Fibroblast of the aortic adventitia (primary cell): ENCODE measurements at places on chromosomes 1 and 21. TPM values are rescaled to one million over a fixed set of nuclear protein-coding genes. Genes with fewer than 3 reads are reported as not detected.

- DNase-seq, result no peak
These were observed 8.2 kb downstream of the SSX2IP start for GRCh38 chr1:84682047-84682446.

DNA sequence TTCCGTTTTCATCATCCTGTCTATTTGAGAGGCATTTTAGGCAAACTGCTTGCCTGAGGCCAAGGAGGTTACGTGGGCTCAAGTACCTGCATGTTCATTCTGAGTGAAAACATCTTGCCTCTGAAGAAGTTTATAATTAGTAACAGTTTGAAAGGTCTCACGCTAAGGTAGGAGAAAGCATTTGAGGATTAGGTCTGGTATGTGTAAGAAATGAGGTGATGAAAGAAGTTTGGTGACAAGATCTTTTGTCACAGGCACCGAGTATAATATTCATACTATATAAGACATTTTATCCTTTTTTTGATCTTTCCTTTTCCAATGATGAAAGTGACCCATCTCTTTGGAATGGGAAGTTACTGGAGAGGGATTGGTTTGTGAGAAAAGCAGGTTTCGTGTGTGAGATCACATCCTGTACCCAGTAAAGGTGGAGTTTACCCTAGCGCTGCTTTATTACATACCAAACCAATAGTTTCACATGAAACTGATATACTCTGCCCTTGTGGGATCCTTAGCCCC is 98.7 kb upstream of the PDC start:
- peak; percentile 11 for DNase-seq

- no peak for DNase-seq
These were observed 119.6 kb downstream of the IER5 start for GRCh38 chr1:181208083-181208482.

DNA sequence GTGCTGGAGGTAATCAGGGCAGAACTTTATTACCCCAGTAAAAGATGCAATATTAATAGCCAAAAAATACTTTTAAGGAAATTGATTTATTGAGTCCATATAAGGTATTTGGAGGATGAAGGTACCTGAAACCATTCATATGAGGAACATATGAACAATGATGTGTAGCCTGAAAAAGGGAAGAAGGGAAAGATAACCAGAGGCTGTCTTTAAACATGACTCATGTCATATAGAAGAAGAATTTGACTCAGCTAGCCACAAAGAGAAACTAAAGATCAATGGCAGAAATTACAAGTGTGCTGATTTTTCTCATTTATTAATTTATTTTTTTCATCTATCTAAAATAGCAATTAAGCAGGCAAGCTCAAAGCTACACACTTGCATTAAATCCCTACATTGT is 136.2 kb upstream of the DUSP10 start:
- no peak for DNase-seq

DNA sequence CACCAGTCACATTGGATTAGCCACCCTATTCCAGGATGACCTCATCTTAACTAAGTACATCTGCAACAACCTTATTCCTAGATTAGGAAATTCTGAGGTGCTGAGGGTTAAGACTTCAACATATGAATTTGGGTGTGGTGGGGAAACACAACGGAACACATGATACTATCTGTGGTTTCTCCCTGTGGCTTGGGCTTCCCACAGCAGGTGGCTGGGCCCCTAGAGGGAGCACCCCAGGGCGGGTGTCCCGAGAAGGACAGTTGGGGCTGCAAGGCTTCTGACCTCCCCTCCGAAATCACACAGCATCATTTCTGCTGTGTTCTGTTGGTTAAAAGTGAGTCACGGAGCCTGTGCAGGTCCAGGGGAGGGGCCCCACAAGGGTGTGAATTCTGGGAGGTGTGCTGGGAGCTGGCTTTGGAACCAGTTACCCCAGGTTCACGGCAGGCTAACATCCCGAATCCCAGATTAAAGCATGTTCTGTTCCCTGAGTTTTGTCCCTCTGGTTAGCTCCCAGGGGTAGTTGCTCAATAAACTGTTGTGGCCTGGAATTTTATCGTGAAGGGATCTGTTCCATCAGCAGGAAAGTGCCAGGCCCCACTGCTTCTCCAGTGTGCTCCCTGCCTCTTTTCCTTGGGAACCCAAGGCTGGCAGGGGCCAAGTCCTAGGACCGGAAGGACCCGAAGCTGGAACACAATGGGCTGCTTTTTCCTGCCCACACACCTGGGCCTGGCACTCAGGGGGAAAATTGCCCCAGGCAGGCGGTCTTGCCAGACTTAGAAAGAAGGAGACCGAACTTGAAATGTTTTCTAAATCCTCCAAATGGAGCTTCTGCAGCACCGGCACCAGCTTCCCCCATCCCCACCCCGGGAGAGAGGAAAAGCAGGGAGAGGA is 154.0 kb upstream of the WNT4 start:
- DNase-seq, result no peak

DNA sequence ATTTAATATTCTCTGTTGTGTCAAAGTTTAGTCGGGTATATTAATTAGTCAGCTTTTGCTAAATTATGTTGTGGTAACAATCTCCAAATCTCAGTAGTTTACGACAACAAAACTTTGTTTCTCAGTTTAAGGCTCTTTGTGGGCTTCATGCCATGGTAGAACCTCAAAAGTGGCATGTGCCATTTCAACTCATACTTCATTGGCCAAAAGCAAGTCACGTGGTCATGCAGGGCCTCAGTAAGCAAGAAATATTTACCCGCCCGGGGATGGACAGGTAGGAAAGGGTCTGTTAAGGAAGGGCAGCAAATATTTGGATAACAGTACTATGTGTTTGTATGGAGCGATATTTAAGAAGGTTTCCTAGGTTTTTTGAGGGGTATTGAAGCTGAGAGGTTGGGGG is 38.6 kb downstream of the ITSN1 start:
- DNase-seq, result no peak

LYPD8 gene
- 0.27 TPM in 1 of 2 replicates, not detected in the other for total RNA-seq

DNA sequence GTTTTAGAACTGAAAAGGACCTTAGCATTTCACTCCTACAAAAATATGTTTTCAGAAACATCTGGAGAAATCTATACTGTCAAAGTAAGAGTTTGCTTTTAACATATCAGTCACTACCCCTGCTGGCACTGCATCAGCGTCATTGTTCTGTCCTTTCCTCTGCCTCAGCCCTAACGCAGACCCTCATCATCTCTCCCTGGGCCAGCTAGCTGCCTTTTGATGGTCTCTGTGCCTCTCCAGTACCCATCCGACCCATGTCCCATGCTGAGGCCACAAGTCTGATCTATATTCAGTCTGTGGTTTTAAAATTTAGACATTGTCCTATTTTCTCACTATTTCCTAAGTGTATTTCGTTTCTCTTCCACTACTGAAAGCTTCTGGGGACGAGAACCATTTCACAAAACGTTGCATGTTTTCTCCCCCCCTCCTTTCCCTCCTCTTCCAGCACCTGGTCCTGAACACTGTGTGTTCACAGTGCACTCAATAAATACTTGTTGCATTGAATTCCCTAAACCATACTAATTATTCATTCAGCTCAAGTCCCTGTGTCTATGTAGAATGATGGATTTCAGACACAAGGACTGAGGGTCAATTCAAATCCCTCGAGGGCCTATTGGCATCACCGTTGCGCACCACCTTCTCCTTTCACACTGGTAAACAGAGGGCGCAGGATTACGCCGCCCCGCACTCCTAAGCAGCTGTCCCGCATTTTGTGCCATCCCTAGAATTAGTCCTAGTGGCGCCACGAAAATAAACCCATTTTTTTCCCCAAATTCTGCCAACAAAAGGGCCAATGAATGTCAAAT is 53.4 kb downstream of the CD2 start:
- no peak for DNase-seq

- peak; percentile 43 for DNase-seq
These were observed 20.9 kb downstream of the COA7 start for GRCh38 chr1:52677076-52677806.

GRCh38 chr1:3679098-3679555 is 26.8 kb downstream of the TP73 start:
- DNase-seq, result no peak

DNA sequence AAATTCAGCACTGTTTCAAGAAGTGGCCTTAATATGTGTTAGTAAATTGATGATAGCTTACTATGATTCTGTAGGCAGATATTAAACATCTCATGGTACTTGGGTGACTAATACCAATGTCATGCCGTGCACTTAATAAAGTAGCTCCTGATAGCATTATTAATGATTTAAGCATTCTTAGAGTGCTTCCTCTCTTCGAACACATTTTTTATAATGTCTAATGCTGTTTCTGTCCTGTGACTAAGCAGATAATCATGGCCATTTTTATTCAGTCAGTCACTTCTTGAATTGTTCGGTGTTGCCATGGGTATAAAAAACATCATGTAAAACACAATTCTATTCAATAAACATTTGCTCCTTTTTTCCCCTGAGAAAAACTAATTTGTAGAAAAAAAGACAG is 804.6 kb upstream of the ADGRL4 start:
- peak; percentile 84 for DNase-seq
